ENCODE measurements at places on chromosomes 2 and 18.

- DNase-seq: no peak
These were observed 46.8 kb upstream of the TTC21B start for GRCh38 chr2:166000401-166000800.

DNA sequence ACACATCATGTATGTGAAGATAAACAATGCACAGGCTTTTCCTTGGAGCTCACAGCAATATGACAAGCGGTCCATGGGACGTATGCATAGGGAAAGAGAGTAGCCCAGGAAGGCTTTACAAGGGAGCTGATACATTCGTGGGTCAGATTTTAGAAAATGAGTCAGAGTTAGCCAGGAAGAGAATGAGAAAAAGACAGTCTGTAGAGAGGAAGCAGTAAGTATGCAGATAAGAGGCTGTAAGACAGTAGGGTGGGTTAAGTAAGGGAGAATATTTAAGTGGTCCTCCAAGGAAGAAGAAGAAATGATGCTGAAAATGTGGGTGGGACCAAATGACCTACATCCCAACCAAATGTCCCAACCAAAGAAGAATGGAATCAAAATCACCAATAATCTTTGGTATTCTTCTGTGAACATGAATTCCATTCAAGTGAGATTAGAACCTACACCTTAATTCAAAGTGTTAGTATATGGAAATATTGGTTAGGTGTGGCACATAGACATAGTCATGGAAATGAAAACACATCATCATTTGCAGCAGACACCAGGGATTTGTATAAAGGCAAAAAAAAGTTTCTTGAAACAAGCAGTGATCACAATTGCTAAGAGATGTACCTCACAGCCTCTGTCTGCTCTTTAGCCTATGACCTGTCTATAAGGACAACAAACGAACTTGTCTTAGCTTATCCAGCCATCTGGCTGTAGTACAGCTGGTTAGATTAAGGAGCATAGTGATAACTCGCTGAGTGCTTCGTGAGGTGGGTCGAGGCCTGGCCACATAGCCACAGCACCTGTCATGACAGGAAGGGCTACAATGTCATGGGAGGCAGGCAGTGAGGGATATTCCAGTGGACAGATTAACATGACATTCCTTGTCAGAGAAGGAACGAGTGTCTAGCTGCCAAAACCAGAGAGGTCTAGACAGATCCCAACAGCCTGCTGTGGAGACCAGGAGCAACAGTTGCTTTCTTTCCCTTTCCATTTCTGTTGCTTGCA, 133.6 kb downstream of the ALK start:
- no peak for DNase-seq

- no peak for DNase-seq
These were observed 243.9 kb downstream of the TRIB2 start for GRCh38 chr2:12960671-12961070.

DNA sequence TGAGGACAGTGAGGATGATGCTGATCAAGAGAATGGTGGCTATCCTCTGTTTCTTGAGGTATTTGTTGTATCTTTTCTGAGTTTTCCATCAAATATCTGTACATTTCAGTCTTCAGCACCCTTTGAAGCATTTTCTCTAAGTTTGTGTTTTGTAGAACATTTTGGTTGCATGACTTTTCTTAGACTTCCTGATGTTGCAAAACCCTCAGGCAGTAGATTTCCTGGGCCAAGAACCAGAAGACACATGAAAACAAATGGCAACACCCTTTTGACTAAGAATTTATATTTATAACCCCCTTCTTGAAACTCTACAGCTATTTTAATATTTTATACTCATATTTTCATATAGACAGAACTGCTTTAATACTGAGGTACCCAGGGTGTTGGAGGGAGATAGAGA, 16.2 kb downstream of the HNMT start:
- no peak for DNase-seq

DNA sequence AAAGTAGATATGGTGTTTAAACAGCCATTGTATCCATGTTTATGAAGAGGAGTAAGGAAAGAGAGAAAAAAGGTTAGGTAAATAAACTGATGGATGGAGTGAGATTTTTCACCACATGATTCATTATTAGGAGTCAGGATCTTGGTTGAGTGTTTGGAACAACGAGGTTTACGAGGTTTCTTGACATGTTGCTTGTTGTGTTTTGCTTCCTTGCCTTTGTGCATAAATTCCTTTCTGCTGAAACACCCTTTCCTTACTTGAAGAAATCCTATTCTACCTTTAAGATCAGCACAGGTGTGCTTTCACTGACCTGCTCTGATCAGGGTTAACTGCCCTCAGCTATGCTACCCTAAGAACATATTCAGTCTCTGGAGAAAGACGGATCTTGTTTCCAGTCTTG, 66.6 kb downstream of the EFEMP1 start:
- DNase-seq: no peak

DNA sequence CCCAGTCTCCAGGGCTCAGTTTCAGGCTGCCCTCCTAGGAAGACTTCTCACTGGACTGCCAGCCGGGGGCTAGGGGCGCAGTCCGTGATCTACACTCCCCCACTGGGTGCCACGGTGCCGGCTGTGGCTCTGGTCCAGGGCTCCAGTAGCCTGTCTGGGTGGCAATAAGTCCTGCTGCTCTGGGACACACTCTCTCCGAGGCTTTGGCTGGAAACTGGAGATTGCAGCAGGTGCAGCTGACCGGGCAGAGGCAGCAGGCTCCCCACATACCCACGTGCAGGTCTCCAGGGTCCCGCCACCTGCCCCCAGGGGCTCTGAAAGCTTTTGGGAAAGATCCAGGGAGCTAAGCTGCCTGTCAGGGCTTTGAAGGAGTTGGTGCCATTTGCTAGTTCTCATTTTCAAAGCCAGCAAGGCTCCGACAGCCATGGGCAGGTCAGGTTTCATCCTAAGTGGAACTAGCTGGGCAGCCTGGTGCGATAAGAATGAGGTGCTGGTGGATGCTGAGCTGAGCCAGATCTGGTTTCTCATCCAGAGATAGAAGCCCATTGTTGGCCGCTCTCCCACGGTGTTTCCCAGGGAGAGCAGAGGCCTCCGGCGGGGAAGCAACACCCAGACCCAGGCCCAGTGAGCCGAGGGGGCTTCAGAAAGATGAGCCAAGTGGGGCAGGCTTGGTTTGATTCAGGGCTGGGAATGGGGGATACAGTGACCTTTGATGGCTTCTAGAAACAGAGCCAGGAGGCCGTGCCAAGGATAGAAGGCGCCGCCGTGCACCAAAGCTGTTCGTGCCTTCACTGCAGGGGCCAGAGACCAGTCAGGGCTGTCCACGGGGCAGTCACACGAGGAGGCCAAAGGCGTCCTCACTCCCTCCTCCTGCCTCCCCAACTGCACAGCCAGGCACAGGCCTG, 141.7 kb upstream of the GPC1 start:
- no peak for DNase-seq

GRCh38 chr2:108184419-108184818, 55.3 kb upstream of the SULT1C3 start:
- DNase-seq: no peak

- DNase-seq: no peak
These were observed 1.2 kb upstream of the HES6 start for GRCh38 chr2:238240757-238241711.

- DNase-seq: no peak
These were observed 5.8 kb downstream of the SOCS6 start for GRCh38 chr18:70294471-70295191.

DNA sequence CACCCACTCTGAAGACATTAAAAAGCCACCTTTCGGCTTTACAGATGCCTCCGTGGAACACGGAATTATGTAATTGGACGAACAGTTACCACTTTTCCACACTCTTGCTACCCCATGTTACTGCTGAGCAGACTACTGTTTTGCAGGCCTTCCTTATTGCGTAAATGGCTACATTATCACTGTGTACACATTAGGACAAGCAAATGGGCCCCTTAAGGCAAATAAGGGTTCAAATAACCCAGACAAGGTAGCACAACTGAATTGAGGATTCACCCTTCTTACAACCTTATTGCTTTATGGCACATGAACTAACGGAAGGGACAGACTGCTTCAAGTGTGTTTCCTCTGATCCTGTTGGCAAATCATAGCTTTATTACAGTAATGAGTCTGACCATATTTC, 832.2 kb upstream of the FANCL start:
- no peak for DNase-seq

DNA sequence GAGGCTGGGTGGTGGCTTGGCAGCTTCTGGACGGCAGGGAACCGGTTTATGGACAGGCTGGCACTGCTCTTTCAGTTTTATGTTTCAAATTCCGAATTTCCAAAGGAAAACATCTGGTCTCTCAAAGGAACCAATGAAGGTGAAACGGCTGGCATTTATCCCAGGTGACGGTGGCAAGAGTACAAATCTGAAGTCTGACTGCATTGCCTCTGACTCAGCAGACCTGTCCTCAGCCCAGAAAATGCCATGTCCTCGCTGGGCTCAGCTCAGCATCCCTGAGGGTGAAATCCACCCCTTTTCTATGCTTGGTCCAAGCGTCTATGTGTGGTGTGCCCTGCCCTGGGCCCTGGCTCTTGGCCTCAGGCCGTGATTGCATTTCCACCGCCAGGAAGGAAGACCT, 38.1 kb downstream of the NAPG start:
- DNase-seq: no peak

DNA sequence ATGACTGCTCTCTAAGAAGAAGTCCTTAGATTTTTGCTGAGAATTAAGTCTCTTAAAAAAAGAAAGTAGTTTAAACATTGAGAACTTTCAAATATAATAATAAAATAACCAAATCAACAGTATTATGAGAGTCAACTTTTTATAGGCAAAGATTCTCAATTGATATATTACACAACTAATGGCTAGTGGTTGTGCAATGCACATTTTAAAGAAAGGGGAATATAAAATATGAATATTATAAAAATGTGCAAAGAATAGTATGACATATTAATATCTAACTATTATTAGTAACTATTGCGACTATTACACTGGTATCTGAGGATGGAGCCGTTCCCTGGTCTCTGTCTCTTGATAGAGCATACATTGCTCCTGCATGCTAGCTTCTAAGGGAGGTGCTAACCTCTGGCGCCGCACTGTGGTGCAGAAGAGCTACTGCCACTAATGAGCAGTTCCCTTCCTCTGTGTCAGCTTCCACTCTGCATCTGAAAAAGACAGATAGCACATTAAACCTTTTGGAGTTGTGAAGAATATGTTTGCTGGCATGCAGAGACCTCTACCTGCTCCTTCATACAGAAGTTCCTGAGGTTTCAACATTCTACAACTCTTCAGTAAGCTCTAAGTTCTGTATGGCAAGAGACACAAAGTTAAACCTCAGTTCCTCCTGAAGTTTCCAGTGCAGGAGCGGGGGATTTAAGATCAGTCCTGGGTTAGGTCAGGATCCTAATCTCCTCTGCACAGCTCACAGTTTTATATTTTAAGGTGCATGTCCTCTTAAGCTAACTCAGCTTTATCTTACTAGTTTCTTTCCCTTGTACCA, 3.5 kb upstream of the SLC9A2 start:
- DNase-seq: no peak

DNA sequence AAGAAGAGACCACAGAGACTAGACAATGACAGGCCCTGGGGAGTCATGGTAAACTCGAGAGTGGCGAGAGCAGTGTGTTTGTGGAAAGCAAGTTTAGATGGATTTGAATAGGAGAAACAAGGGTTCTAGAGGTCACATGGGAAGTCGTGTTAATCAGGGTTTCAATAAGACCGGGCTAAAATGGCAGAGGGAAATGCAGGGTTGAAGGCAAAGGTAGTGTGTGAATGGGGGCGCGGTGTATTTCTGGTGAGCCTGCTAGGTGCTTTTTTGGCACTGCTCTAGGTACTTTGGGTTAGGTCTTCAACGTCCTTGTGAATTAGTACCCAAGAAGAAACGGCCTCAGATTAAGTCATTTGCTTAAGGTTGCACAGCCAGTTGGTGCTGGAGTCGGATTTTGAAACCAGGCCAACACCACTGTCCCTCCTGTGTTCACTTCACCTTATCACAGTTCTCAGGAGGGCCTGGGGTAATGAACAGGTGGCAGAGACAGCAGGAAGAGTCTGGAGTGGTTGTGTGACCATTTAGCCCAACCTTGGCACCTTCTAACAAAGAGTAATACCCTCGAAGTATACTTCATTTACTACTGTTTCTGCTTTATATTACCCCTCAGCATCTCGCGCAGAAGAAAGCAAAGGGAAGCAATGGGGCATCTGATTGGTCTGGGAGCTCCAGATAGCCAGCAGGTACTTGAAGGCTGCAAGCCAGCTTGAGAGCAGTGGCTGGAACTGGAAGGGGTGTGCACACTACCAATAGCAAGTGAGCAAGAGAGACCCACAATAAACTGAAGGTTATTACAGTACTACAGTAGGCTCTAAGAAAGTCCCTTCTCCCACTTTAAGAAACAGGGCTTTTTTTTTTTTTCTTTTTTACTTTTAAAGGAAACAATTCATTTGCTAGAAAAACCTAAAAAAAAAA, 33.4 kb upstream of the GAREM2 start:
- no peak for DNase-seq

GRCh38 chr18:58559427-58560186, 69.3 kb downstream of the ALPK2 start:
- DNase-seq: no peak
